Mesothelial cell of epicardium (in vitro differentiated cells): ENCODE measurements at places on chromosomes 16 and 17. TPM values are rescaled to one million over a fixed set of nuclear protein-coding genes. Genes with fewer than 3 reads are reported as not detected.

GRCh38 chr16:89061086-89061485 is 32.6 kb upstream of the ACSF3 start:
- no peak for DNase-seq

DNA sequence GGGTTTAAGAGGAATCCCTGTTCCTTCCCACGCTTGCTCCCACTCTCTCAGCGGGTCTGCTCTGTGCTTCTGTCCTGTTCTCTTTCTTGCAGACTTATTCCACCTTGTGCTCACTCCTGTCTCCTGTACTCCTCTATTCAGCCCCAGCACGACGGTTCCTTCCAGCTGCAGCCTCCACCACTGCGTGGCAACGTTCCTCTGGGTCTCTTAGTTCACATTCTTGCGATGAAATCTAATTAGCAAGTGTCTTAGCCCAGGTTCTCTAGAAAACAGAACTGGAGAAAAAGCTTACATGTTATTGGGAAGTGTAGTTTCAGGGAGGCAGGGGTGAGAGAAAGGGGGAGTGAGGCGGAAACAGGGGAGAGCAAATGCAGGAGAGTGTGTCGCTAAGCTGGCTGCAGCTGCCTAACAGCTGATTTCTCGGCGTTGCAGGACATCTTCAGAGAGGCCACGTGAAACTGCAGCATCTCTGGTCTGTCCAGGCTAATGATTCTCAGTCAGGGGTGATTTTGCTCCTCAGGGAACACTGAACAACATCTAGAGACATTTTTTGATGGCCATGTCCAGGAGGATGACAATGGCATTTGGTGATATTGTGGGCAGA is 213.2 kb upstream of the NLRP1 start:
- no peak for DNase-seq

Gene C1QTNF1
- total RNA-seq = 21.9 to 22.1 TPM (median 22.1 TPM) in 3 replicates

DNA sequence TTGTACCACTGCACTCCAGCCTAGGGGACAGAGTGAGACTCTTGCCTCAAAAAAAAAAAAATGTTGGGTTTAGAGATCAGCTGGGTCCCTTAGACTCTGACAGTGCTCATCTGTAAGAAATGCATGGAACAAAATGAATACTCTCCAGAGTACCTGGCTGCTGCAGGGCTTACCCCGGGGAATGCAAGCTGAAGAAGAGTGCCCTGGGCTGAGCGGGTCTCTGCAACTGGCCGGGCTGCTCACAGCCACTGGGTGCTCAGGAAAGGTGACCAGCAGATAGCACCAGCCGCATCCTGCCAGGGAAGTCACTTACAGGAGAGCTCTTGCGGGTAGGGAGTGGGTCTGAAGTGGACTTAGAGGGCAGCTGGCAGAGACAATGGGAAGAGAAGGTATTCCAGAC is 82.1 kb downstream of the GAS7 start:
- no peak for DNase-seq

DNA sequence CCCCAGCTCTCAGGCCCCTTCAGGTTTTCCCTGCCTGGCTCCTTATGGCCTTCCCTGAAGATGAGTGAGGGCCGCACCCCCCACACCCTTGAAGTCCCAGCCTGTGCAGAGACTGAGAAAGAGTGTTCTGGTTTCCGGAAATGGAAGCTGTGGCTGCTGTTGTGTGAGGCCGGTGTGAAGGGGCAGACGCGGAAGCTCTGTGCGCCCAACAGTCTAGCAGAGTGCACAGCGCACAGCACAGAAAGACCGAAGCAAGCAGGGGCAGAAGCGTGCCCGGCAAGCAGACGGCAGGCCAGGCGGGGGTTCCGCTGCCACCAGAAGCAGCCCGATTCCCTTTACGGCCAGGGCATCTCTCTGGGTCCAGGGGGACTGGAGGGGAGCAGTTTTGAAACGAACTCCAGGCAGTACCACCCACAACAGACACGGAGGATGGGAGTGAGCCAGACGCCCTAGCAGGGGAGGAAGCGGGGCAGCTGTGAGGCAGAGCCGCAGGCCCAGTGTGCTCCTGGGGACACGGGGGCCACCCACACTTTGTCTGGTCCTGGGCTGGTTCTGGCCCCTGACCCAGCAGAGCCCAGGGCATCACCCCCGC is 16.7 kb downstream of the TPSG1 start:
- no peak for DNase-seq

- no peak for DNase-seq
Observed at GRCh38 chr16:85848986-85849385, 49.5 kb downstream of the COX4I1 start.

- no peak for DNase-seq
Observed at GRCh38 chr16:8374586-8375231, 215.6 kb downstream of the TMEM114 start.

GRCh38 chr16:81524382-81524781 is 79.8 kb downstream of the CMIP start:
- no peak for DNase-seq

Gene PDIA2
- 2.1 to 3.3 TPM (median 2.7 TPM) in 3 replicates for total RNA-seq

DNA sequence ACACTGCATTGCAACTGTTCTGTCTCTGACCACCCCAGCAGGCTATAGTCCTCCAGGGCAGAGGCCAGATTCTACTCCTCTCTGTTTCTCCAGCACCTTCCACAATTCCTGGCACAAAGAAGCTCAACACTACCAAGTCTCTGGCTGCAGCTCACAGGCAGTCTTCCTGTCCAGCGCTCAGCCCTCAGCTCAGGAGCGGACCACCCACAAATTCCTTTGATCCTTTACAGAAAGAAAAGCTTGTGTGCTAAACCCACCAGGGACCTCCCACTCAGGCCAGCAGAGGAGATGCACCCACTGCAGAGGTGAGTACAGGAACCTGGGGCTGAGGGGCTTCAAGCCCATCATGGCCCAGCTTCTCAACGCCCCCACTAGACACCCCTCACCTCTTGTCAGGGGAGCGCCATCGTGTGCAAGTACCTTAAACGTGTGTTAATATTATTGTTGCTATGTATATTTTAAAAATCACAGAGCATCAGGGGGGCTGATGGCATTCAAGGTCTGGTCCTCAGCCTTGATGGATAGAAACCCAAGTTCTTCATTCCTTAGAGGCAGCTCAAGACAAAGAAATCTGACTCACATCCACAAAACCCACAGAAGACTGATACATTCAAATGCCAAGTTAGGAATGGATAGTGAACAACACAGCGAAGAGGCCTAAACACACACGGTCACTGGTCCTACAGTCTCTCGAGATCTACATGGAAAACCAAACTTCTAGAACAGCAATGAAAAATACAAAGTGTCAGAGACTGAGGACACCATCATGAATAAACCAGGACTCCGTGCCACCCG is 8.4 kb downstream of the HSDL1 start:
- no peak for DNase-seq

DNA sequence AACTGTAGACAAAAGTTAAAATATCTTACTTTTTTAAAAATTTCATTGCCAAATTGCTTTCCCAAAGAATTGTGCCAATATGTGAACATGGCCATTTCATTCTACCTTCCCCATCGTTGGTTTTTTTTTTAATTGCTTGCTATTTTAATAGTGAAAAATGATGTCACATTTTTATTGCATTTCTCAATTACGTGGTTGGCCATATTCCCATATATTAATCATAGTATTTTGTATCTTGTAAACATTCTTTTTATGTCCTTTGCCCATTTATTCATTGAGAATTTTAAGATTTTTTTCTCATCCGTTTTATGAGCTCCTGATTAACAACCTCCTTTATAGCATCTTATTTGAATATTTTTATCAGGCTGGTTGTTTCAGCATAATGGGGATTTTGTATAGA is 7.2 kb downstream of the OMG start:
- DNase-seq = no peak

Gene TNP2
- not detected in 3 replicates for total RNA-seq

GRCh38 chr16:56589141-56590039 is at the start of gene MT3:
Gene MT3 (plus strand): TSS chr16:56589528. CDS start chr16:56589591, 63 bp downstream.
- DNase-seq = no peak

DNA sequence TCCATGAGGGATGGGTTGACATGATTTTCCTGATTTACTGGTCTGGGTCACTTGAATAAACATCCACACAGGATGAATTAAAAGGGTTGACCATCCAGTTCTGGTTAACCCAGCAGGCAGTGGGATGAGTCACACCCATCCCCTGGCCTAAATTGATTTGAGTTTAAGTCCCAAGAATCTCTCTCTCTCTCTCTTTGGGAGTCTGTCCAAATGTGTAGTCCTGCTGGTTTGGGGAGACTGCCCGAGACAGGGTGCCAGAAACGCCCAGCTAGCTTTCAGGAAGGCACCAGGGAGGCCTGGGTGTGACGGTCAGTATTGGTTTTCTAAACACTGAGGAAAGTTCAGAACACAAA is 38.8 kb downstream of the SCPEP1 start:
- DNase-seq = no peak

GRCh38 chr17:2050300-2051060 is 4.4 kb upstream of the HIC1 start:
- DNase-seq = peak; percentile 76
